ENCODE measurements at places on chromosomes 12 and 14.
A peak's percentile ranks its signal among the peaks of the same experiment; 100 is the strongest.

DNA sequence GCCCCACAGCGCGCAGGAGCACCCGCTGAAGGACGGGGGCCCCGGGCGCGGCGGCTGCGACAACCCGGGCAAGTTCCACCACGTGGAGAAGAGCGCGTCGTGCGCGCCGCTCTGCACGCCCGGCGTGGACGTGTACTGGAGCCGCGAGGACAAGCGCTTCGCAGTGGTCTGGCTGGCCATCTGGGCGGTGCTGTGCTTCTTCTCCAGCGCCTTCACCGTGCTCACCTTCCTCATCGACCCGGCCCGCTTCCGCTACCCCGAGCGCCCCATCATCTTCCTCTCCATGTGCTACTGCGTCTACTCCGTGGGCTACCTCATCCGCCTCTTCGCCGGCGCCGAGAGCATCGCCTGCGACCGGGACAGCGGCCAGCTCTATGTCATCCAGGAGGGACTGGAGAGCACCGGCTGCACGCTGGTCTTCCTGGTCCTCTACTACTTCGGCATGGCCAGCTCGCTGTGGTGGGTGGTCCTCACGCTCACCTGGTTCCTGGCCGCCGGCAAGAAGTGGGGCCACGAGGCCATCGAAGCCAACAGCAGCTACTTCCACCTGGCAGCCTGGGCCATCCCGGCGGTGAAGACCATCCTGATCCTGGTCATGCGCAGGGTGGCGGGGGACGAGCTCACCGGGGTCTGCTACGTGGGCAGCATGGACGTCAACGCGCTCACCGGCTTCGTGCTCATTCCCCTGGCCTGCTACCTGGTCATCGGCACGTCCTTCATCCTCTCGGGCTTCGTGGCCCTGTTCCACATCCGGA is 1.4 kb downstream of the FZD10 start:
- DNase-seq = no peak

DNA sequence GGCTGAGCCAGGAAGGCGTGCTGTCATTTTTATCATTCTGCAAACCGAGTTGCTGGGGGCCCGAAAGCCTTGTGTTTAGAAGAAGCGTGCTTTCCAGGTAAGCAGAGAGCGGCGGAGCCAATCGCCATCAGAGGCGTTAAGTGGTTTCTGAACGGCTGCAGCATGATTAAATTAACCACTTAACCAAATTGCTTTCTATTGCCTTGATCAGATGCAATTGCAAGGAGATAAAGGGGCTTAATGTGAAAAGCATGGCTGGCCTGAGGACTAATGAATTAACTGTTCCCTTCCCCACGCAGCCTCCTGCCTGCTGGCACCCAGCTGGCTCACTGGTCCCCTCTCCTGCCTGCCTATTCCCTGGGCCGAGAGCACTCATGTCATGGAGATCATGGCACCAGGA is 36.6 kb upstream of the CHGA start:
- no peak for DNase-seq

GRCh38 chr12:50845021-50845647 is 2.4 kb downstream of the TMPRSS12 start:
- DNase-seq = peak; percentile 19

- no peak for DNase-seq
Measured at GRCh38 chr12:53766881-53767280, 15.1 kb upstream of the CISTR start.

DNA sequence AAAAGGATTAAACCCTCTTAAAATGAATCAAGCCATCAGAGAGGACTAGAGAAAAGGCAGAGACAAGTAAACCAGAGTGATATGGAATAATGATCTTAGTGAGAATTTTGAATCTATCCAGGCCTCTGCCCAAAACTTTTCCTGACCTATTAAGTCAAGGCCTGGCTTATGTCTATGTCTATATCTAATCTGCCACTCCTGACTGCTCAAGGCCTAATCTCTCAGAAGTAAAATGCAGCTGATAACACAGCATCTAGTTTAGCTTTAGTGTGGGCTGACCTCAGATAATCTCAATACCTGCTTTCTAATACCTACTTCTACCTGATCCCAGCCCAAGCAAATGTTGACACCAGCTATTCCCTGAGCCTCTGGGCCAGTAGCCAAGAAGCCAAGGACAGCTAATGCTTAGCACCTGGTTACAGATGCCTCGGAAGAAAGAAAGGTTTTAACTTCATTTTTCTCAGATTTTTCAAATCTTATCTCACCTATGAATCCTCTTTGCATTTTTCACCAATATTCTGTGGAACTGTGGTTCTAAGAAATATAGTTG is 1472.5 kb upstream of the SEL1L start:
- peak; percentile 29 for DNase-seq

DNA sequence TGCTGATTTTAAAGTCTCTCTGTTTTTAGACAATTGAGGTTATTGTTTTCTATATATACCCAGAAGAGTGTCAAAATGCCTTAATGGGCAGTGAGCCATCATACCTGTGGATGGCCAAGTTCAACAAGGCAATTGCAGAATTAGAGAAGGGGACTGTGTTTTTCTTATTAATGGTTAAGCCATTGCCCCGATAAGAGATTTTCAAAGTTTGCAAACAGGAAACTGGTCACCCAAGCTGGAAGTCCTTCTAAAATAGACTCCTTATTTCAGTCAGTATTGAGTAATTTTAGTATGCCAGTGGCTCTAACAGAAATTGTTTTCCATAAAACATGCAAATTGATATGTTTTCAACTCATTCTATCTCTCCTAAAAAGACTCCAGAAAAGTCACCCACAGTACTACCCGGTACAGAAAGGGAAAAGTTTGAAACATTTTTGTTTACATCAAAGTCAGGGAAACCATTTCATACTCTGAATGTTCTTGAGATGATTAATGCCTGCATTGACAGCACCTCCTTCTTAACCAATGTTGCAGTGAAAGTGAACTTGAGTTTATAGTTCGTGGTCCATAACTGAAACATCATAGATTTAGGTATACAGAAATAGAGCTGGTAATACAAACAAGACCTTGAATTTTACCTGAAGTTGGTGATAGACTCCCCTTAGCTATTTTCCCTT is 191.1 kb downstream of the TMX1 start:
- no peak for DNase-seq

- no peak for DNase-seq
Measured at GRCh38 chr12:52916216-52916615, 11.3 kb upstream of the KRT8 start.

DNA sequence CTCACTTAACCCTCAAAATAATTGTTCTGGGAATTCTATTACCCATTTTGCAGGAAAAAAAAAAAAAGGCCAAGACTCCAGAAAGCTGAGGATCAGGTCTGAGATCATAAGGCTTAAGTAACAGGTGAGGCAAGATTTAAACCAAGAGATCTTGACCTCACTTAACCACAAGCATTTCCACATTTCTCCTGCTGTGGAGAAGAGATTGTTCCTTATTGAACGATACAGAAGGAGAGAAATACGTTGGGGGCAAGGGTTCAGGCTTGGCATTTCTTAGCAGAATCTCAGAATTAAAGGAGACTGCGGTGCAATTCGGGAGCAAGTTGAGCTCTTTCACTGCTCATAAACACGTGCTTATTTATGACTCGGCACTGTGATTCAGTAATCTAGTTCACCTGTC is 885.3 kb upstream of the TMEM132C start:
- DNase-seq = peak; percentile 14

DNA sequence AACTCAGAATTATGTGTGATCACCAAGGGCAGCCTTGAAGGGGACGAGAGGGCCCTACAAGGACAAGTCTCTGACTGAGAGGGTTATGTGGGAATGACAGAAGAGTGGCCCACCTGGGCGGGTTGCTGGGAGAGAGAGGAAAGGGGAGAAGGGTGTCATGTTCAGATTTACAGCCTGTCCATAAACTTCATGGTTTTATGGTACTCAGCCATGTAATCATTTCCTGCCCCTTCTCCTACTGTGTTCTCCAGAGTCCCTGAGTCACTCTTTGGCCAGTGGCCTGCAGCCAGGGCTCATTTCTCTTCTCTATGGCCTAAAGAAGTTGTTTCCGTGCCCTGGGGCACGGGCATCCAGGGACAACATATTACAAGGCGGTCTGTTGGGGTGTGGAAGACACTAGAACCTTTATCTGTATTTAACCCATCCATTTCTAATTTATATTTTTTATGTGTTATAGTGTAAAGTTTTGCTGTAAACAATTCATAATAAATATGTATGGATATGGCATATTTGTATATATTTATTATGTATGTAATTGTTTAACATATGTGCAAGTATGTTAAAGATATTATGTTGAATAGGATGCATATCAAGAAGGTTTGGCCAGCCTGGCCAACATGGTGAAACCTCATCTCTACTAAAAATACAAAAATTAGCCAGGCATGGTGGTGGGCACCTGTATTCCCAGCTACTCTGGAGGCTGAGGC is 26.9 kb downstream of the DDX47 start:
- peak; percentile 66 for DNase-seq

DNA sequence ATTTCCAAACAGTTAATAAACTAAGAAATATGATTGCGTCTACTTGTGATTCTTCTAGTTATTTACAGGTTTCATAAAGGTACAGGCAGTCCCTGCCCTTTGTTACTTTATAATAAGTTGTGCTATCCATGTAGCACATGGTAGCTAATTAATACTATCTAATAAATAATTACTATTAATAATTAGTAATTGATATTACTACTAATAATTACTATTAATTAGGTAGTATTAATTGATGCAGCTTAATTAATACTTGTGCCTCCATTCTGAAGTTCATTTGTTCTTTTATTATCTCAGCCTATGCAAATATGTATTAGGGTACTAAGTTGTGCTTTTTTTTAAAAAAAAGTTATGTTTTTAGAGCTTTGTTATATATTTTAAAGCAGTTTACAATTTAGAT is 92.3 kb upstream of the TRHDE start:
- no peak for DNase-seq

- no peak for DNase-seq
Measured at GRCh38 chr12:69332815-69333358, 15.3 kb upstream of the LYZ start.

DNA sequence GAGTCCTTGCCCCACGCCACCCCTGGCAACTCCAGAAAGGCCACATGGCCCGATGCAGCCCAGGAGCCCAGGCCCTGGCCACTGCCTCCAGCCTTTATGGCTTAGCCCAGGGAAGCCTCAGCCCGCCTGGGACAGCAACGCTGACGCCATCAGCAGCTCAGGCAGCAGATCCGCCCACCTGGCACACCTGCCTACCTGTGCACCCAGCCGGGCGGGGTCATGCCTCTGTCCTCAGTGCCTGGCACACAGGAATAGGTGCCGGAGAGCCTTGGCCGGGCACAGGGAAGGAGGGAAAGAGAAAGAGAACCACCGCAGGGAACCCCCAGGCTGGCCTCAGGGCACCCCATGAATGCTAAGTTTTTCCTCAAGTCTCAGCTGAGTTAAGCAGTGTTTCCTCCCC is 21.1 kb downstream of the BEGAIN start:
- no peak for DNase-seq

GRCh38 chr14:52706286-52706685 is 714 bp upstream of the PSMC6 start:
- peak; percentile 49 for DNase-seq

DNA sequence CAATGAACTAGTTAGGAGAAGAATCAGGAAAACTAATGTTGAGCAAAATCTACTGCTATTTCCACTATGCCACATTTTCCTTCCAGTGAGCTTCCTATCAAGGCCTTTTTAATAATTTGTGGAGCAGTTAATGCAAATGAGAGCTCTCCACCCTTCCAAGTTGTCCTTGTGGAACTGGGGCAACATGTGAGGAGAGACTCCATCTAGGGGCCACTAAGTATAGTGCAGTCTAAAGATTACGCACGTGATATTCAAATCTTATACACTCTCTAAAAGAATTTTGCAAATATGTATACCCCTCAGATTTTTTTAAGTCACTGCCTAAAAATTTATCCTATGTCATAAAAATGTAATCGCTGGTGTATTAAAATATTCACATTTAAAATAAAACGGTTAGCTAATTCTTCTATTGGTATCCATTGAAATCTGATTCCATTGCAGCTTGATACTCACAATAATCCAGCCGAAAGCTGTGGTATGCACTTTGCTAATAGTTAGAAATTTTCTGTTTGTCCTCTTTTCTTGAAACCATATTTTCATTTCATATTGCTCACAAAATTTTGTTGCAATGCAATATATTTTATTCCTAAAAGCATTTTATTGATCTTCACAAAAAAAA is 100.1 kb downstream of the PAH start:
- peak; percentile 13 for DNase-seq

- DNase-seq = no peak
Measured at GRCh38 chr14:95008445-95009217, 148.7 kb downstream of the DICER1 start.

GRCh38 chr14:65002586-65003210 is 16.0 kb downstream of the FNTB start:
- DNase-seq = peak; percentile 53

GRCh38 chr12:118841588-118841987 is 139.8 kb upstream of the SRRM4 start:
- no peak for DNase-seq

- no peak for DNase-seq
Measured at GRCh38 chr12:87142342-87142741, 886.2 kb upstream of the MGAT4C start.

- DNase-seq = no peak
Measured at GRCh38 chr14:51488569-51489220, 163.0 kb upstream of the FRMD6 start.

GRCh38 chr12:3371018-3371417 is 120.0 kb upstream of the PRMT8 start:
- no peak for DNase-seq

GRCh38 chr12:2068653-2069052 is 15.9 kb downstream of the CACNA1C start:
- DNase-seq = no peak

GRCh38 chr12:126706300-126706699 is 1560.7 kb upstream of the TMEM132C start:
- DNase-seq = no peak

GRCh38 chr12:81465876-81466275 is 293.3 kb downstream of the PPFIA2 start:
- DNase-seq = no peak

- no peak for DNase-seq
Measured at GRCh38 chr12:11744410-11744801, 94.9 kb downstream of the ETV6 start.

- DNase-seq = no peak
Measured at GRCh38 chr14:60313093-60313492, 64.1 kb downstream of the PPM1A start.

GRCh38 chr14:77245820-77246219 is 25.2 kb downstream of the NGB start:
- no peak for DNase-seq

GRCh38 chr12:105982022-105982421 is 156.7 kb downstream of the NUAK1 start:
- DNase-seq = peak; percentile 24

GRCh38 chr12:56676851-56677580 is 11.1 kb downstream of the PTGES3 start:
- no peak for DNase-seq

- DNase-seq = no peak
Measured at GRCh38 chr12:120228041-120228290, 27.1 kb upstream of the RPLP0 start.

GRCh38 chr14:61388173-61388975 is 67.0 kb downstream of the PRKCH start:
- DNase-seq = peak; percentile 5
